ENCODE measurements at places on chromosomes 16 and 17. TPM values are rescaled to one million over a fixed set of nuclear protein-coding genes. Genes with fewer than 3 reads are reported as not detected.
A peak's percentile ranks its signal among the peaks of the same experiment; 100 is the strongest.

- peak; percentile 70 for DNase-seq
These were observed 676 bp downstream of the CPD start for GRCh38 chr17:30379303-30379902.

- DNase-seq, result peak; percentile 56
These were observed 153.9 kb upstream of the ZKSCAN2 start for GRCh38 chr16:25411396-25412081.

RAD51D gene
- 4.4 TPM for total RNA-seq

G6PC1 gene
- total RNA-seq, result 64.5 TPM

- DNase-seq, result no peak
These were observed 10.0 kb upstream of the CD300LD start for GRCh38 chr17:74601944-74602572.

TBC1D26 gene
- total RNA-seq, result not detected

CASKIN1 gene
- not detected for total RNA-seq
